RWPE2 (cell line): ENCODE measurements at places on chromosomes 5 and 9.

GRCh38 chr5:111511831-111512374 lies 432 bp downstream of the STARD4 start:
- DNase-seq, result peak; percentile 63

DNA sequence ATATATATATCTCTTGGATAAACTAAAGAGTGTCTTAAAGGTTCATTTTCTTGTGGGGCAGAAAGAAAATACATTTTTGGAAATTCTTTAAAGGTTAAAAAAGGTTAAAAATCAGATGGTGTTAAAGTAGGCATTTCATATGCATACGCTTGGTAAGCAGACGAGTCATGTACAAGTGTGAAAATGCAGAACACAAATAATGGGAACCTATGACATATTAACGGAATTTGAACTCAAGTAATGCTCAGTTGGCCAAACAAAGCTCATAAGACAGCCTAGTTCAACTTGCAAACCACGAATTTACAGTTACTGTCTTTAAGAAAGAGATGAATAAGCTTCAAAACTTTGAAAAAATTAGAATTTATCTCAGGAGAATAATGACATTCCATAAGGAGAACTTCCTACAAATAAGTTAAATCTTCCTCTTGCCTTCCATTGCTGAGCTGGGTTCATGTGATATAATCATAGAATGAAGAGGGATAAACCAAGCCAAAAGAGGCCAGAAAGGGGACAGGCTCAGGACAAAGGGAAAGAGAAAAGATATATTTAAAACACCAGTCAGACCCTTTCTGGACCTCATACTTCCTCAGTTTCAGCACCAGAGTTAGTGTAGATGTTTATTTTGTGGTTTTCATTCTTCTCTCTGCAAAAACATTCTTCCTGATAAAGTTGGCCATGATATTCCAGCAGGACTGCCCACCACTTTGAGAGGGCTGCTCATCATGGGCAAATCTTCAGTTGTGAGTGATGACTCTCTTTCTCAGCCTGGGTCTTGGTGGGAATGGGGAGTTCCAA lies 256.7 kb upstream of the CD180 start:
- DNase-seq, result no peak

- DNase-seq, result no peak
Measured at GRCh38 chr9:91494751-91495150, 71.1 kb upstream of the NFIL3 start.

DNA sequence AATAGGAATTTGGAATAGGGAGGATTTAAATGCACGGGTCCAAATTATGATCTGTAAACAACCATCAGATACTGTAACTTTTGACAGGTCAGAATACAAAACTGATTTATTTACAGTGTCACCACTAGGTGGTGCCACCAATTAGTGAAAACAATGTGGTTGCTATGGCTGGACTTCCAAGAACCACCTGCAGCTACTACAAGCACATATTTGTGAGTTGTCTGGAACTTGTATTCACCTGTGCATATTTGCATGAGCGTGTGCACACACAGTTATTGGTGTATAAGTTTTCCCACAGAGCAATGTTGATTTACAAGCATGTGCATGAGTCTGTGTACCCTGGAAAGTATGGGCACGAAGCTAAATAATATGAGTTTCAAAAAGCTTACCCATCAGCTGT lies 3.0 kb upstream of the HRCT1 start:
- DNase-seq, result no peak

DNA sequence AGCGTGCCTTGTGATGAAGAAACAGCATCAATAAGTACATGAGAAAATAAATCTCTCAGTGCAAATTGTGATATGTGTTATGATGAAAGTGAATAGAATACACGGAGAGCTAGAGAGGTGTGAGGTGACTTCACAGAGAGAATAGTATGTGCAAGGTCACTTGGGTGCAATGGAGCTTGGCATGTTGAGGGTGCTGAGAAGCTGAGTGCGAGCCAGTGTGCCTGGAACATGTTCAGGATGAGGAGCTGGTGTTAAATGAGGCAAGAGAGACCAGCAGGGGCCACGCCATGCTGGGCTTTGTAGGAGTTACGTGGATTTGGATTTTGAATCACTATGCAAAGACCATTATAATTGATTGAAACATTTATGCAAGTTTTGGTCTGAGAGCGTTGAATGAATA lies 12.8 kb upstream of the RPS23 start:
- DNase-seq, result no peak

DNA sequence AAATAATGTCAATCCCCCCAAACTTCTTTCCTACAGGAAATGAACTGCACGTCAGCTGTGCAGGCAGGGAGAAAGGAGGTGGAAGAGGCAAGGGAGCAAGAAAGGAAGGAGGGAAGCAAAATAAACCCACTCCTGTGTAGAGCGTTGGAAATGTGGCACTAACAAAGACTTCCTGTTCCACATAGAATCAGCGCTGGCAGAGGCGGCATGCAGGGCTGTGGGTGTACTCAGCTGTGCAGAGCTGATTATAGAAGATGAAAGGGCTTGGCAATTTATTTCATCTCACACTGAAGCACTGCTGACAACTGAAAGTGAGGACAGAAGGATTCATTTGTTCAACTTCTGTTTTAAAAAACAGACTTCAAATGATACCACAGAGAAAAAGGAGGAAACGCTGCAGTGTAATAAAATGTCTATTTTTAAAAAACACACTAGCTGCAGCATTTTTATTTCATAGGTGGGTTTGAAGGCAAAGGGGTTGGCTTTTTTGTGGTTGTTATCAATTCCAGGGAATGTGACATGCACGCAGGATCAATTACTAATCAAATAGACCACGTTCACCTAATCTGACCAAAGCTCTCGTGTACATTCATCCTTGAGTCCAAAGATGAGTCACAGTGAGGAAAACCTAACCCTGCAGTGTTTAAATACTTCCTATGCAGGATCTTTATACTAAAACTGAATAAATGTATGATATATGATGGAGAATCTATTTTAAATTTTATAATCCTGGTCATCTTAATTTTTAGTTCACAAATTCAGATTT lies 583.5 kb downstream of the ZNF608 start:
- DNase-seq, result no peak

DNA sequence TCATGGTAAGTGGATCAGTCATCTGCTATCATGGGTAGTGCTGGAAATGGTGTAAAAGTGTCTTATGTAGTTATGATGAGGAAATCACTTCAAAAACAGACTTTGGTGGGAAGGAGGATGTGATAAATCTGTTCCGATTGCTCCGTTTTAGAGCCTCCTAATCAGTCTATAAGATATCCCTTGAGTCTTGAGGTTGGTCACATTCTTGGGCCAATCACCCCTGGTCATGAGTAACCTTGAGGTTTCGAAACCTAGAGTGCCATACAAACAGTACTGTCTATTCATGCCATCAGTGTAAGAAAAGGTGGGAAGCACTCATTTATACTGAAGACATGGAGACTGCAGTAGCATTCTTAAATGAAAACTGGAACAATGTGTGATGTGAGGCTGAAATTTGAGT lies 45.8 kb downstream of the LRRTM2 start:
- no peak for DNase-seq
